ENCODE measurements at places on chromosomes 11 and 22.

DNA sequence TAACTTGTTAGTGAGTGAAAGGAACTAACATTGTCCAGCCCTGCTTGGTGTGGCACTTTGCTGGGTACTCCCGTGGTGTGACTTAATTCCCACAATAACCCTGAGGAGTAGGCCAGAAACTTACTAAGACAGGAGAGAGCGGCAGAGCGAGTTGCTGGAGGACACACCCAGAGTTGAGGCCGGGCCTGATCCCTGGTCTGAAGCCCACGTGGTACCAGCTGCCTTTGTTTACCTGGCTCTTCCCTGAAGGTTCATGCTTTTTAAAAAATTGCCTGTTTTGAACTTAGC lies 594 bp downstream of the MPST start:
- no peak for DNase-seq

- no peak for DNase-seq
These were observed at the start of gene ASCL2 for GRCh38 chr11:2270322-2271076. Gene ASCL2 (minus strand): TSS chr11:2270588. CDS start chr11:2270332, 256 bp downstream.

- no peak for DNase-seq
These were observed 38.1 kb downstream of the NUMA1 start for GRCh38 chr11:72042064-72042745.

- no peak for DNase-seq
These were observed 311.9 kb downstream of the GUCY1A2 start for GRCh38 chr11:106706355-106706754.

GRCh38 chr11:6438979-6439571 lies 1.7 kb downstream of the HPX start:
- DNase-seq = no peak

DNA sequence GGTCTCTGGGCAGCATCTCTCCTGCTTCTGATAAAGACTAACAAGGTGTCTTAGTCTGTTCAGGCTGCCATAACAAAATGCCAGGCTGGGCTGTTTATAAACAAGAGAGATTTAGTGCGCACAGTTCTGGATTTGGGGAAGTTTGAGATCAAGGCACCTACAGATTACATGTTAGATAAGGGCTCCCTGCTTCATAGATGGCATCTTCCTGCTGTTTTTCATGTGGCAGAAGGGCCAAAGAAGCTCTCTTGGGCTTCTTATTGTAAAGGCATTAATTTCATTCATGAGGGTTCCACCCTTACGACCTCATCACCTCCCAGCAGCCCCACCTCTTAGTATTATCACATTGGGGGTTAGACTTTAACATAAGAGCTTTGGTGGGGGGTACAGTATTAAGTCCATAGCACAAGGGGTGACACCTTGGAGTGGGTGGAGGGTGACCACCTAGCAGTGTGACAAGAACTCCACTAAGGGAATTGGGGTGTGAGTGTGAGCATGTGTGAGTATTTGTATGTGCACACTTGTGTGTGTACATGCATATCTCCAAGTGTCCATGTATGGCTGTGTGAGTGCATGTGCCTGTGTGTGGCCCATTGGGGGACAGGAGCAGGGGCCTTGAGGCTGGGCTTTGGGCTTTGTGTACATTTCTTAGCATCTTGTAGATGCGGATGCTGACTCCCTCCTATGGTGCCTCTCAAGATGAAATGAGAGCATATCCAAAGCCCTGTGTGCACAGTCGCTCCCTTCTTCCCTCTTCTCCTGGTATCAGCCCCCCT lies 42.7 kb downstream of the BCR start:
- DNase-seq = no peak

DNA sequence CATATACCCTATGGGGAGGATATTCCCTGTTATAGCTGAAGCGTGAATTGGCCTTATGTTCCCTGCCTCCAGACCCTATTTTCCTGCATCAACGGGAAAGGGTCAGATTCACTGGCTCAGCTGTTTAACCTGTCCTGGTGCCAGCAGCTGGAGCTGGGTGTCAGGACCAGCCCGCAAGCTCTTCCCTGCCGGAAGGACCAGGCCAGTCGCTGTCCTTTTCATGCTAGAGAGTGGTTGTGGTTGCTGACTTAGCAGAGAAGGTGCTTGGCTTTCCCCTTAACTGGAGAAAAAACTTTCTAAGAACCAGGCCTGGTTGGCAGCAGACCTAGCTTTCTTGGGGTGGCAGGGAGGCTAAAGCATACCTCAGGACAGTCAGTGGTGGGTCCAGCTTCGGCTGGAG lies 5.2 kb upstream of the SREBF2 start:
- no peak for DNase-seq

DNA sequence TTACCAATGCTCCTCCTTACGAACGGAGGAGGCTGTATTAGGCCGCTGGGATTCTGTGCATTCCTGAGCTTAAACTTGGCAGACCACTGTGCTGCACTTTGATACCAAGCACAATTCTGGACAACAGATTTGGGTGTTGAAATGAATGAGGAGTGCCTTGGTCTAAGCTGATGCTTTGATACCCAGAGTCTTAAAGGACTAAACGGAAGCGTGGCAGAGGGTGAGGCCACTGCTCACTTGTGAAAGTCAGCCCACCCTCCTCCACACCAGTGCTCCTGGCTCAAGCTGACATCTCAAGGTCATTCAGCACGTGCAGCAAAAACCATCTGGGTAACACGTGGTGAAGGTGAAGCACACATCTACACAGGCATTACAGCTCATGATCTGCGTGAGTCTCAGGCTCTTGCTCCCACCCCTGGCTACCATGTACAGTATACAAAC lies 85.9 kb downstream of the MICAL3 start:
- no peak for DNase-seq

DNA sequence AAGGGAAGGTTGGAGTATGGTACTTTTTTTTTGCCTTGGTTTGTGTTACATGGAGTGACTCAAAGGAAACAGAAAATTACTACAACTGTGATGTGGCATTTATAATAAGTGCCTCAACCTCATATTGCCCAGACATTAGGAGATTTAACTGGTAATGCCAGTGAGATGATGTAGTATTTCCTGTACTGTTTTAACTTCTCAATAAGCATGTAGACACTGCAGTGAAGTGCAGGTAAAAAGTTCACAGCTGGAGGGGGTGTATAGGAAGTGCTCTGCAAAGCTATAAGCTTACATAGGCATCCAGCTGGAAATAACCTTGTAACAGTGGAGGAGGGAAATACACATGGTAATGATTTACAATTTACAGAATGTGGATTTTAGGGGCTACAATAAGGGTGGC lies 138.2 kb upstream of the MTMR2 start:
- DNase-seq = no peak

GRCh38 chr11:32331792-32332191 lies 103.5 kb downstream of the WT1 start:
- no peak for DNase-seq

DNA sequence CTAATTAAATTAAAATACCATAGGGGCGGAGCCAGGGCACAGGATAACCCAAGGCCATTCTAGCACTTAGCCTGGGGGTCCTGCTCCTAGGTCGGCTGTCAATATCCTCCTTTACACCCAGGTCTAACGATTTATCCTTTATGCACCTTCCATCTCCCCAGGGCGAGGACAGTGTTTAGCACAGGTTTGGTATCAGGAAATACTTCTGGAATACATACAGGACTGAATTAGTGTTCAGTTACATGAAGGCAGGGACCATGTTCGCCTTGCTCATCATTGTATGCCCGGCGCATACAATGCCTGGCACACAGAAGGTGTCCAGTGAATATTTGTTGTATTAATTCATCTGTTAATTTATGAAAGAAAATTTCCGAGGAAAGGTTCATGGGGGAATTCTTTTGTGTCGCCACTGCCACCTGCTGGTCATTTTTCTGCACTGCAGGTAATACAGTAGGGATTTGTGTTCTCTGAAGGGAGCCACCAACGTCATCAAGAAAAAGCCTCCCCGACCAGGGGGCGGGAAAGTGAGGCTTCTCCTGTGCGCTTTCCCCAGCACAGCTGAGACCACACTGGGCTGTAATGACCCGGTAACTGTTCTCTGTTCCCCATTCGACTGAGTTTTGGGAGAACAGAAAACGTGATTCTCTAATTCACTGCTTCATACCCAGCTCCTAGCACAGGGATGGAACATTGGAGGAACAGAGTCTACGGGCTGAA lies 68.7 kb upstream of the ASPHD2 start:
- DNase-seq = peak; percentile 51

DNA sequence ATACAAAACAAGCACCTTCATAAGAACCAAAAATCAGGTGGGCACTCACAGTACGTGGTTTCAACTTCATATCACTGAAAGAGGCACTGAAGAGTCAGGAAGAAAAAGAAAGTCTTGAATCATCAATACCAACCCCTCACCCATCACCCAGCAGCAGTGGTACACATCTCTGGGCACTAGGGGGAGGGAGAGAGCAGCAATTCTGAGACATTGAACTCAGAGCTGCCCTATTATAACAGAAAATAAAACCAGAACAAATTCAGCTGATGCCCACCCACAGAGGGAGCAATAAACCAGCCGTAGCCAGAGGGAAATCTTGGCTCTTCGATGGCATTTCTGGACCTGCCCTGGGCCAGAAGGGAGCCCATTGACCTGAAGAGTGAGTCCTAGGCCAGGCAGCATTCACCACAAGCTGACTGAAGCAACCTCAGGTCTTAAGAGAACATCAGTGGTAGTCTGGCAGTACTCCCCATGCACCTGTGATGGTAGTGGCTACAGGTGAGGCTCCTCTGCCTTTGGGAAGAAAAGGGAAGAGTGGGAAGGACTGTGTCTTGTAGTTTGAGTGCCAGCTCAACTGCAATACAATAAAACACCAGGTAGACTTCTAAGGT lies 42.2 kb upstream of the FAM181B start:
- no peak for DNase-seq

DNA sequence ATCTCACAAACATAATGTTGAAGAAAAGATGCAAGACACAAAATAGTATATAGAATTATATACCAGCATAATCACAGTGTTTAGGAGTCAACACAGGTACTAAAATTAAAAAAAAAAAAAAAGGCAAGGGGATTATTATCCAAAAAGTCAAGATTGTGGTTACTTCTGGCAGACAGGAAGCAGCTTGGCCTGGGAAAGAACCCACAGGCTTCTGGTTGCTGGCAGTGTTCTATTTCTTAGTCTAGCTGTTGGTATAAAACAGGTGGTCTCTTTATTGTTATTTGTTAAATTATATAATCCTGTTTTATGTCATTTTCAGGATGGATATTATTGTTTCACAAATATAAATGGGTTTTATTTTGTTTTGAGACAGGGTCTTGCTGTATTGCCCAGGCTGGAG lies 54.0 kb downstream of the C11orf58 start:
- no peak for DNase-seq

- DNase-seq = no peak
These were observed 838.7 kb upstream of the API5 start for GRCh38 chr11:42473106-42473505.

DNA sequence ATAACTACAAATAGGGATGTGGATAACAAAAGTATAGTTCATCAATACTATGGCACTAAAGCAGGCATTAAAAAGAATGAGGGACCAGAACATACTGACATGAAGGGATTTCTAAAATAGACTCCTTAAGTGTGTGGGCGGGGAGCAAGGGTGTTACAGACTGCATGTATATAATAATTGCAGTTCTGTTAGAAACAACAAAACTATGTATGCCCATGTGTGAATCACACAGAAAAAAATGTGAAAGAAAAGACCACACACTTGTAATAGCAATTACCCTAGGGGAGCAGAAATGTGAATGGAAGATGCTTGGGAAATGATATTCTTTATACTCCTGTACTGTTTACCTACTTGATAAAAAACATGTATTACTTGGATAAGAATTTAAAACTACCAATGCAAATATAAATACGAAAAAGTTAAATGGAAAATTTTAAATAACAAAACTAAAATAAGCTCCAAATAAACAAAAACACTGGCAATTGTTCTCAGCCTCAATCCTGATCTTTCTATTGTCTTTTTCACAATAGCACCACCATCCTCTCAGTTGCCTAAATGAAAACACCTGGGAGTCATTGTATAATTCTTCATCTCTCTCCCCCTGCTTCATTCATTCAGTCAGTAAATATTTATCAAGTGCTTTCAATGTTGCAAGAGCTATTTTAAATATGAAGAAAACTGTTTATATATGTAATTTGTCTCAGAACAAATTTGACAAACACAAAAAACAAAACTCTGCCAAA lies 129.8 kb downstream of the FCHSD2 start:
- DNase-seq = no peak

- no peak for DNase-seq
These were observed 241.2 kb upstream of the SYN3 start for GRCh38 chr22:33299245-33299956.

DNA sequence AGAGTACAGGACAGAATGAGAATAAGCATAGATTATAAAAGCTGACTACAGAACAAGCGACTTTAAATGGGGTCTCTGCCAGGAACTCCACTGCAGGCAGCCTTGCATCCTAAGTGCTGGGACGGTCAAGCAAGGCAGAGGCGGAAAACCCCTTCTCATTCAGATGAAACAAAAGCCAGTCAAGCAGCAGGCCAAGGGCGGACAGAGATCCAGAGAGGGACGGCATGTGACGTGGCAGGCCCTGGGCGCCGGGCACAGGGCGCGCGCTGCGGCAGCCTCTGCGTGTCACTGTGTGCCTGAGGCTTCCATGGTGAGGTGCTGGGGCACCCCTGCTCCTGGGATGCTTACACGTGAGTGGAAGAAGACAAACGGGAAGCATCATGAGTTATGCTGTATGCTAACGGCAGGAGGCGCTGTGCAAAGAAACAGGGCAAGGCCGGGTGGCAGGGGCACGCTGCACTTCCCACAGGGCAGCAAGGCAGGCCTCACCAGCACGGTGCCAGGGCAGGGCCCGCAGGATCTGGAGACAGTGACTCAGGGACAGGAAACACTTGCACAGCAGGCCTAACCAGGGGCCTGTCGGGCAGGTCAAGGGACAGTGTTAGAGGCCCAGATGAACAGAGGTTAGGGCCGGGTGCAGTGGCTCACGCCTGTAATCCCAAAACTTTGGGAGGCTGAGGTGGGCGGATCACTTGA lies 6.2 kb downstream of the TOLLIP start:
- no peak for DNase-seq

DNA sequence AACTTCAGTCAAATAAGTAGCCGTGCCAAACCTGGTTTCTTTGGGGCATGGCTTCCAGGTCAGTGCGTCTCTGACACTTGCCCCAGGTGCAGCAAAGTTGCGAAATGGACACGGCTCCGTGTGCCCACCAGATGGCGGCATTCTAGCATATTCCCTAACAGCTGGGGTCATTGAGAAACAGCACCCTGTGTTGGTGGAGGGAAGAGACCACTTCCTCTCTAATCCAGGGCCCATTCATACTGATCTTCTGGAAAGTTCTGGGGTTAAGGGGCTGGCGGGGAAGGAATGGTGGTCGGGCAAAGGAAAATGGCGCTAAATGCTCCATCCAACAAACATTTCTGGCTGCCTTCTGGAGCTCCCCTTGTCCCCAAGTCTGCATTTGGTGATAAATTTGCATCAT lies 141.2 kb upstream of the TIMP3 start:
- DNase-seq = no peak

Measured in stimulated activated CD4-positive, alpha-beta T cell treated with anti-CD3 and anti-CD28 coated beads, Interleukin-1b, Interleukin-23, amount 100 ng/mL, for 1 hour (primary cell).